Stimulated activated CD4-positive, alpha-beta T cell treated with anti-CD3 and anti-CD28 coated beads, TNF-alpha, amount 100 ng/mL, for 1 hour (primary cell): ENCODE measurements at places on chromosomes 12 and 14.

DNA sequence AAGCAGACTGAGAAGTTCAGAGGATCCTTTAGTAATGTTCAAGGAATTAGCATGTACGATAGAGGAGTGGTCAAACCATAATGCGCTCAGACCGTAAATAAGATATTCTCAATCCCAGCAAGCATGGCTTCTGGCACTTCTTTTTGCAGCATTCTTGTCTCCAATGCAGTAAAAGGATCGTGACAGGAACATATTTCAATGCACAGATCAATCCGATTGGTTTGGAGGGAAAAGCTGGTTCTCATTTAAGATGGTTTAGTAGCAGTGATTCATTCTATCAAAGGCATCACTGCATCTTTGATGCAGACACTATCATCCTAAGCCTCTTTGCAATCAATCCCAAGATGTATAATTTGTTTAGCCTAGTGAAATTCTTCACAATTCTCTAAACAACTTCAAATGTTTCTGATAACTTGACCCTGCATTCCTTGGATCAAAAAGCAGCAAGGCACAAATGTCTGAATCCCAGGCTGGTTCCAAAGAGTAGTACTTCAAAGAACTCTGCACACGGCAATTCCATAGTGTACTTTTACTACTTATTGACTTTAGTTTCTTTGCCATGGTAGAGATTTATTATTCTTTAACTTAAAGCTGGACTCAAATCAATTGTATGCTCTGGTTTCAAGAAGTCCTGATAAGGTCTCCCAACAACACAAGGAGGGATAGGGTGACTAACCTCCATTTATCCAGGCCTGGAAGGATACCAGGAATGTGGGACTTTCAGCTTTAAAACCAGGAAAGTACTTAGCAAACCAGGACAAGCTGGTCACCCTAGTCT, 96.8 kb upstream of the MDM1 start:
- no peak for DNase-seq

GRCh38 chr12:48933664-48934311, 8.5 kb upstream of the FKBP11 start:
- DNase-seq = no peak

GRCh38 chr14:101236496-101237251, 324.6 kb upstream of the DIO3 start:
- no peak for DNase-seq

DNA sequence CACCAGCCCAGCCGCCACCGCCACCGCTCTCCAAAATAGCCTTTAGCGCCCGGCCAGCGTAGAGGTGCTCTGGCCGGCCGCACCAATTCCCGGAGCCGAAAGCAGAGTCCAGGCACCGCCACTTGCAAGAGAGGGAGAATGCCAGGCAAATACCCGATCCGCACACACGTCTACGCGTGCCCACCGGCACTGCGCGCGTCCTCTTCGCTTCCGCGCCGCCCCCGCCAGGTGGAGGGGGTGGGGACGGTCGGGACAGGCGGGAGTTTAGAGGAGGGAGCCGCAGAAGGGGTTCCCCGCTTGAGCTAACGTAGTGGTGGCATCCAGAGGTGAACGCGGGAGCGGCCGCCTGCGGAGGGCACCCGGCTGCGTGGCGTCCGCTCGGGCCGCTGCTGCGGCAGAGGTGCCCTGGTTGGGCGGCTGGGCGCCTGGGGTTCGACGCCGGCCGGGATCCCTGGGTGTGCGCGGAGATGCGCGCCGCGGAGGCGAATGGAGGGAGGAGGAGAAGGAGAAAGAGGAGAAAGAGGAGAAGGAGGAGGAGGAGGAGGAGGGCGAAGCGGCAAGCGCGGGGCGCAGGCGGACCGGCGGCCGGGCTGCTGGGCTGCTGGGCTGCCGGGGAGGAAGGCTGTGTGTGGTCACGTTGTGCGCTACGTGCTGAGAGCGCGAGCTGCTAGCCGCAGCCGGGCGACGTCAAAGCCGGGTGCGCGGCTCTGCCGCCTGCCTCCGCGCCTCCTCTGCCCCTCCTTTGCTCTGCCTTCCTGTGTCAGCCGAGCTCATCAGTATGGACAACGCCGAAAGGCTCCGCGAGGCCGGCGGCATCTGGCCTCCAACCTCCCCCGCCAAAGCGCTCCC, at the start of gene MDGA2:
Gene MDGA2 (minus strand): TSS at position 140 of the 849 bp plus-strand sequence.
- no peak for DNase-seq

DNA sequence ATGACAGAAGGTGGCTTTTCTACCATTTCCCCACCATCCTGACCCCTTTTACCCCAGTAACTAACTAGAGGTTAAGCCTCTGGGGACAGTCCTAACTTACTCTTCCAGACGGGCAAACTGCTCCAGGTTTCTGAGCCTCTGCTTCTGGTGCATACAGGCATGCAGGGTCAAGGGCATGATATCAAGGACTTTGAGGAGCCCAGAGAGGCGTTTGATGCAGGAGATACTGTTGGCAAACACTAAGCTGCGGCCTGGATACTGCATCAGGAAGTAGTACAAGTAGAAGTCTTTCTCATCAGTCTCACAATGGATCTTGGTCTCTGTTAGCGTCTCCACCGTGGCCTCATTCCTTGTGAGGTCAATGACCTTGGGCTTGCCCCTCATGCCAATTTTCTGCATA, 21.0 kb downstream of the DDX24 start:
- no peak for DNase-seq
